ENCODE measurements at places on chromosomes 5 and 9. TPM values are rescaled to one million over a fixed set of nuclear protein-coding genes. Genes with fewer than 3 reads are reported as not detected.

DNA sequence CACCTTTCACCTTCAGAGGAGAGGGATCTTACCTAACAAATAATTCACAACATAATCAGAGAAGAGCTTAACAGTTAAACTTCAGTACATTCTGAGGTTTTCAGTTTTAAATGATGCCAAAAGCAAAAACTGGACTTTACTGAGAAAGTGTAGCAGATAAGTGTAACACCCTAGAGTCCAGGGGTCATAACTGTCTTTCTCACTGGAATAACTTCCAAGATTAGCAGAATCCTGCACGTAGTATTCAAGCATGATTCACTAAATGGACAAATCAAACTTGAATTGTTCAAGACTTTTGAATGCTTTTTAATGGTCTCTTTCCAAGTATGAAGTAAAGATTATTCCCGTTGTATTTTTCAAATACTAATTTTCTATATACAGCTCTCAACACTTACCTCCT is 180.1 kb upstream of the NREP start:
- DNase-seq: no peak

CDC25C gene
- total RNA-seq: not detected

DBH gene
- 0.13 TPM for total RNA-seq

KIF12 gene
- 0.22 TPM for total RNA-seq

GRCh38 chr5:169870211-169870610 is 110.1 kb downstream of the INSYN2B start:
- no peak for DNase-seq

GRCh38 chr9:116687754-116688135 is 640 bp downstream of the TRIM32 start:
- no peak for DNase-seq

GRCh38 chr5:61052882-61053281 is 107.9 kb downstream of the NDUFAF2 start:
- no peak for DNase-seq

DNA sequence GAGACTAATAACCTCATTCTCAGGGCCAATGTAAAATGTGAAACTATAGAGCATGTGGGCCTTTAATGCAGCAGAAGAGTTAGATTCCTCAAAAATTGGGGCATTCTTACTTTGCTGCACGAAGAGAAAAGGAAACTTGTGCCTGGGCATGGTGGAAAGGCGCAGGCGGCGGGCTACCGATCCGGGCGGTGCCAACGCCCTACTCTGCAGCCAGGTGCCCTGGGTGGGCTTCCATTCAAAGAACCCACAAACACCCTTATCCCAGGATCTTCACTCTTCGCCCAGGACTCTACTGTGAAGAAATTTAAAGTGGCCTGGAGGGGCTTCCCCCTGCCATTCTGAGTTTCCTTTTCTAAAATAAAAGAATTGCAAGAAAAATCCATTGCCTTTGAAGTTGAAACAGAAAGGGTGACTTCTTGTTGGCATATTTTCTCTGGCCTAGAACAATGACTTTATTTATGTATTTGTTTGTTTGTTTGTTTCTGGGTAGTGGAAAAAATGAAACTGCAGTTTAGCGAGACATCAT is 124.9 kb downstream of the TMEM161B start:
- no peak for DNase-seq

PTGS1 gene
- total RNA-seq: 6.0 TPM

LHX6 gene
- total RNA-seq: 11.5 TPM

KCNT1 gene
- 0.53 TPM for total RNA-seq

GRCh38 chr5:151901611-151902010 is 23.0 kb downstream of the GLRA1 start:
- no peak for DNase-seq

ADRB2 gene
- total RNA-seq: 6.7 TPM

DNA sequence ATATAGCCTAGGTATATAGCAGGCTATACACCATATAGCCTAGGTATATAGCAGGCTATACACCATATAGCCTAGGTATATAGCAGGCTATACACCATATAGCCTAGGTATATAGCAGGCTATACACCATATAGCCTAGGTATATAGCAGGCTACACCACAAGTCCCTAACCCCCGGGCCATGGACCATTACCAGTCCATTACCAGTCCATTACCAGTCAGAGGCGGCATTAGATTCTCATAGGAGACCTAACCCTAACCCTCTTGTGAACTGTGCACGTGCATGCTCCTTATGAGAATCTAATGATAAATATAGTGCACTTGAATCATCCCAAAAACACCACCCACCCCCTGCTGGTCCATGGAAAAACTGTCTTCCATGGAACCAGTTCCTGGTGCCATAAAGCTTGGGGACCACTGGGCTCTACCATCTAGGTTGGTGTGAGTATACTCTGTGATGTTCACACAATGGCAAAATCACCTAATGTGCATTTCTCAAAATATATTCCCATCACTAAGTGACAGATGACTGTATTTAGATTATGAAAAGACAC is 4.7 kb downstream of the PLIN2 start:
- DNase-seq: no peak

- DNase-seq: no peak
Observed at GRCh38 chr9:78892769-78893168, 595.8 kb downstream of the PSAT1 start.

- DNase-seq: no peak
Observed at GRCh38 chr9:76403352-76403751, 9.1 kb upstream of the RFK start.

F12 gene
- 0.49 TPM for total RNA-seq

SCGB3A2 gene
- 1.0 TPM for total RNA-seq

DNA sequence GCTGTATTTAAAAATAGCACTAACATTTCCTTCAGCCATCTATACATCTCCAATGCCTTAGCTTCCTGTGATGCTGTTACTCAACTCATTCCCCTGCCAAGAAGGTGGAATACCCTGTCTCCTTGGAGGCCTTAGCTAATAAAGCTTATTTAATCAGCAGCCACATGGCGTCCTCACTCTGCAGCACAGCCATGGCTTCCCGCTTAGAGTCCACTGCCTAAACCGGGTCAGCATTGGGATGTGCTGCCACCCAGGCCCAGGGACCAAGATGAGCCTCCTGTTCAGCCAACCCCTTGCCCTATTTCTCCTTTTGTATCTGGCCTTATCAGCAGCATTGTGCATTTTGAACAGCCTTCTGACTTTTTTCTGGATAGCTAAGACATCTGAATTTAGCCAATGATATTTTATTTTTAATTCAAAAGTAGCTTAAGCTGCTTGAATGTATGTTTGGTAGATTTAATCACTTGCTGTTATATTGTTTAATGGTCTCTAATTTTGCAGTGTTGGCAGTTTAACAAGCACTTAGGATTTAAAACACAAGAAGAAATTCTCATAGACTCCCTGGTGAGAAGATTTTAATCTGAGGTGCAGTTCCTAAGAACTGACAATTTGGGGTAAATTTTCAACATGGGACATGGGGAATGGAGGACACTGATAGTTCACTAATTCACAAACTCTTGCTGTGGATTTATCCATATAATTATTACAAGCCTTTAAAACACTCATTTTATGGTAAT is 113.0 kb downstream of the RPS23 start:
- no peak for DNase-seq

GRM6 gene
- total RNA-seq: not detected

BTNL8 gene
- total RNA-seq: 0.53 TPM

DNA sequence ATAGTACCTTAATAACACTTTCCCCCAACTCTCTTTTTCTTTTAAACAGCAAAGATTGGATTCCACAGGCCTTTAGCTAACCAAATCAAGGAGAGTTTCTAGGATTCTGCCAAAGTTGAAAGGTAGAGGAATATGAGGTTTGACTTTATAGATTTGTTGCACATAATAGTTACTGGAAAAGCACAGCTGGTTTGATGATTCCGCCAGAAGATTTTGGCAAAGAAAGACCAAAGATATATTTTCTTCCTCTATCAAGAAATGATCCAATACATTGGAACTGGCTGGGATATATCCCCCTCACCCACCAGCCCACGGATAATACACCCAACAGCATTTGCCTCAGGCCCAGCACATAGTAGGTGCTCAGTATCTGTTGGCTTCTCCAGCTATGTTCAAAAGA is 289.8 kb downstream of the EBF1 start:
- no peak for DNase-seq

GRCh38 chr5:170746075-170746960 is 37.2 kb upstream of the GABRP start:
- DNase-seq: no peak

DNA sequence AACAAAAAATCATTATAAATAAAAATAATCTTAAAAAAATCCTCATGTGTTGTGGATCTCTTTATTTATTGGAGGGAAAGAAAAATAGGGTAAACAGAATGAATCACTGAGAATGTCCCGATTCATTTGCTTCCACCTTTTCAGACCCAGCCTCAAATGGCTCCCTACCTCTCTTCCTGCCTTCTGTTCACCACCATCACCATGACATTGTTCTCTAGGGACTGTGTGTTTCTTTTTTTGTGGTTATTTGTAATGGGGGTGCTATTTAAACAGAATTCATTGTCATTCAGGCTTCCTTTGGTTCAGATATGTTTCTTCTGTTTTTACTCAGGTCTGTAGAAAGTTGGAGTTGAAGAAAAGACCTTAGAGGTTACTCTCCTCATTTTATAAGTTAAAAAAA is 198.2 kb downstream of the KIF4B start:
- no peak for DNase-seq

EMB gene
- total RNA-seq: 17.6 TPM

- peak; percentile 80 for DNase-seq
Observed at GRCh38 chr5:81233080-81233634, at the start of gene CKMT2. TSS of gene CKMT2 (plus strand) at chr5:81233322. CDS start at chr5:81251133, 17,811 bp downstream.

DNA sequence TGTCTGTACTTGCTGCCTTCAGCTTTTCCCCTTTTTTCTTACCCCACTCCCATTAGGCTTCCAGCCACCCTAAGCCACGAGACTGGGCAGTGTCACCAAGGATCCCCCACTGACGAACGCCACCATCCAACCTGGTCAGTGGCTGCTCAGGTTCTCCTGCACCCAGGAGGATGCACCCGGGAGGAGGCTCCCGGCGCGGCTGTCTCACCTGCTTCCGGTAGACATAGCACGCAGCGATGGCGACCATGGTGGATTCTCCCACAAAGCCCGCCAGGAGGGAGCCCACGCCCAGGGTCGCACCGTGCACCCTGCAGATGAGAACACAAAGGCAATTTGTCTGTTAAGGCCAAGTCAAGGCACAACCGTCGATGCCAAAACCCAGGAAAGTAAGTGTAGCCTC is 48.1 kb downstream of the OTULIN start:
- no peak for DNase-seq

DNA sequence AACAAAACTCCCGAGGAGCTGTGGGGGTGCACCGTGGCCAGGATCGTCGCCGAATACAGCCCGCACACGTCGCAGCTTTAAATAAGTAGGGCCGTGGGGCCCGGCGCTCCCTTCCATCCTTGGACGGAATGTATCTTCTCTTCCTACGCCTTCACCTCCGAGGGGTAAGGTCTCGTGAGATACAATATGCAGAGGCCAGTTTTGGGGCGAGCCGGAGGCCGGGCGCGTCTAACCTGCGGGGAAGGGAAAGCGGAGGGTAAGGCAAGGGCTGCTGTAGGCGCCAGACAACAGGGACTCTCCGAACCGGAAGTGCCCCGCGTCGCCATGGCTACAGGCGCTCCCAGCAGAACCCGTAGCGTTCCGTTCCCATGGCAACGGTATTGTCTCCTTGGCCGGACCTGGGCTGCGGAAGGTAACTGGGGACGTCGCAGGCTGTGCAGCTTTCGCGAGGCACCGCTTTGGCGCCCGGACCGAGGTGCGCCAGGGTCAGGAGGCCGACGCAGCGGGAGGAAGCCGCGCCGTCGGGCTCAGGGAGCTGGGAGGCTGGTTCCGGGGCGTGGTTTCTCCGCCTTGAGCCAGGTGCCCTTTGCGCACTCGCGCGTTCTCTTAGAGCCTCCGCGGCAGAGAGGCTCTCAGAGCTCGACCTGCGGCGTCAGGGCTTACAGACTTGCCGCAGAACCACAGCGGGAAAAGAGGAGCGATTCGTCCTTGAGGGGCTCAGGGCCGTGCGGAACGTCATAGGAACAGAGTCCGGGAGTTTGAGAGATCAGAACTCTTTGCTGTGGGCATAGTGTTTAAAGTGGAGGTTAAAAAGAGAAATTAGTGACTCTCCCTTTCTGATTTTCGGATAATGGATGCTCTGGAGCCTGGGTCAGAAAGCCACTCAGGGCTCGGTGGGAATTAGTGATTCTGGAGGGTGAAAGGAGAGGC is at the start of gene TTC23L:
TSS of gene TTC23L (plus strand) at position 380 of the 930 bp plus-strand sequence. CDS start 1,508 bp downstream, outside the sequence.
- DNase-seq: peak; percentile 93

DNA sequence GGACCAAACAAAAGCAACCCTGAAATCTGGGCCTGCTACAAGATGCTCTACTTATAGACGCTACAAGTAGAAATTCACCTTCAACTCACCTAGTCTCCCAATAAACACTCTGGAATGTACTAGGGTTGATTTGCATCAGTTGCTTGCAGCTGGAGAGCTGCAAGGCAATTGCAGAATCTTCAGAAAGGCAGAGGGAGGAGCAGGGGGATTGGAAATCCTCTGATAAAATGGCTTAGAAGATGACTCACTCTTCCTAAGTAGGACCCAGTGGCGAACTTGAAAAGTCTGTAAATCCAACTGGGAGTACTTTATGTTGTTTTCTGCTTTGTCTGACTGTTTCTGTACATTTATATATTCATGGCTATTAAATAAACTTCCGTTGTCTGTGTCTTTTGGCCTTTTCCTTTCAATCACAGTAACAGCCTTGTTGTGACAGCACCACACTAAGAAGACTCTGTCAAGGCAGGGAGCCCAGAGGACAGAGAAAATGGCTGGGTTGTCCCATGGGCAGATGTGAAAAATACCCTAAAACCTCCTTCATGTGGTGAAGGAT is 14.7 kb upstream of the MLLT3 start:
- DNase-seq: no peak

Data from sciatic nerve (tissue), 2 donors.